ENCODE measurements at places on chromosomes 2 and 18. TPM values are rescaled to one million over a fixed set of nuclear protein-coding genes. Genes with fewer than 3 reads are reported as not detected.

Gene BBS5
- 6.2 TPM for total RNA-seq

Gene HAAO
- not detected for total RNA-seq

Gene RNF138
- total RNA-seq = 20.2 TPM

Gene TRAF3IP1
- 2.1 TPM for total RNA-seq

Gene FBXO36
- total RNA-seq = 1.4 TPM

Gene LOXL3
- total RNA-seq = 0.81 TPM

Gene AQP12B
- total RNA-seq = not detected

Gene UCN
- total RNA-seq = 5.3 TPM

Gene CHRND
- not detected for total RNA-seq

Gene LYG2
- not detected for total RNA-seq

Gene POTEC
- not detected for total RNA-seq

Gene PJVK
- total RNA-seq = 0.64 TPM

Gene TGFA
- total RNA-seq = 116 TPM

Gene ZNF396
- 2.7 TPM for total RNA-seq

Gene RESP18
- not detected for total RNA-seq

Gene UPP2
- total RNA-seq = not detected

Gene DSG4
- total RNA-seq = not detected

Gene MAP2
- 50.1 TPM for total RNA-seq

Gene SLC38A11
- 0.09 TPM for total RNA-seq

Gene IKZF2
- total RNA-seq = 0.14 TPM

Gene ANKAR
- total RNA-seq = 4.1 TPM

Gene FZD7
- 92.1 TPM for total RNA-seq

Gene ANKRD23
- 9.4 TPM for total RNA-seq

Gene DUSP28
- total RNA-seq = 10.8 TPM

Gene C1QL2
- not detected for total RNA-seq
